ENCODE measurements at places on chromosomes 7 and 10. TPM values are rescaled to one million over a fixed set of nuclear protein-coding genes. Genes with fewer than 3 reads are reported as not detected.

Gene GATA3
- not detected for total RNA-seq

Gene OPALIN
- not detected for total RNA-seq

Gene VSTM4
- total RNA-seq: 1.2 TPM

Gene CALY
- 1.6 TPM for total RNA-seq

Gene CTAGE4
- 1.1 TPM for total RNA-seq

Gene LRRC61
- 14.3 TPM for total RNA-seq

Gene LRRN3
- 2.4 TPM for total RNA-seq

Gene CHAT
- not detected for total RNA-seq

- H3K27me3 ChIP-seq: peaks cover 5% of the 10 kb centered on the region
- peaks cover 26% of the 10 kb centered on the region for H3K36me3 ChIP-seq
- peaks cover 16% of the 10 kb centered on the region for H3K4me1 ChIP-seq
- no peak for DNase-seq
- H3K27ac ChIP-seq: no peak overlapping the region
- H3K4me3 ChIP-seq: peak overlapping the region; percentile 77
Measured at GRCh38 chr10:119031496-119032059, 2.1 kb downstream of the NANOS1 start.

- H3K4me3 ChIP-seq: no peak overlapping the region
- no peaks in the 10 kb centered on the region for H3K27me3 ChIP-seq
- no peak for DNase-seq
- H3K4me1 ChIP-seq: peaks cover 8% of the 10 kb centered on the region
- no peaks in the 10 kb centered on the region for H3K36me3 ChIP-seq
Measured at GRCh38 chr7:116353647-116354046, 143.3 kb downstream of the TES start.

- no peak overlapping the region for H3K4me3 ChIP-seq
- H3K27me3 ChIP-seq: no peaks in the 10 kb centered on the region
- no peak for DNase-seq
- H3K27ac ChIP-seq: no peak overlapping the region
- no peaks in the 10 kb centered on the region for H3K4me1 ChIP-seq
Measured at GRCh38 chr10:15322356-15322755, 48.7 kb downstream of the FAM171A1 start.

DNA sequence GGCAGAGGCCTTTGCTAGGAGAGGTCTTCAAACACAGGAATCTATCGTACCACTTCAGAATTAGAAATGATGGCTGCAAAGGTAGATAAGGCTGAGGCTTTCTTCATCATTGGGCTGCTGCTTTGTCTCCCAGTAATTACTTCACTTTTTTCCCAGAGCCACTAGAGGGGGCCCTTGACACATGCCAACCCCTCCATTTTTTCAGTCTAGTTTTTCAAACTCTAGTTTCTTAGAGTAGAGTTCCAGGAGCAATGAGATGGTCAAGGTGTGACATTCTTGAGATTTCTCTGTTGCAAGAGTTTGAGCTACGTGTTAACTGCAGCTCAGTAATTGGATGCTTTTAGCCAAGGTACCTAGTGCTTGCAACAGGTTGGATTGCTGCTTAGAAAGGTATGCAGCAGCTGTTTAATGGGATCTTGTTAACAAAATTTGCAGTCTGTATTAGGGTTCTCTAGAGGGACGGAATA is 33.8 kb upstream of the RBM20 start:
- H3K4me1 ChIP-seq: peaks cover 11% of the 10 kb centered on the region
- DNase-seq: peak; percentile 70
- H3K27me3 ChIP-seq: no peaks in the 10 kb centered on the region
- H3K36me3 ChIP-seq: peaks cover 7% of the 10 kb centered on the region
- H3K27ac ChIP-seq: no peak overlapping the region
- H3K4me3 ChIP-seq: no peak overlapping the region

- no peak overlapping the region for H3K4me3 ChIP-seq
- H3K27me3 ChIP-seq: no peaks in the 10 kb centered on the region
- H3K27ac ChIP-seq: no peak overlapping the region
- no peaks in the 10 kb centered on the region for H3K4me1 ChIP-seq
- DNase-seq: no peak
Measured at GRCh38 chr7:153065051-153065450, 305.5 kb downstream of the ACTR3B start.

DNA sequence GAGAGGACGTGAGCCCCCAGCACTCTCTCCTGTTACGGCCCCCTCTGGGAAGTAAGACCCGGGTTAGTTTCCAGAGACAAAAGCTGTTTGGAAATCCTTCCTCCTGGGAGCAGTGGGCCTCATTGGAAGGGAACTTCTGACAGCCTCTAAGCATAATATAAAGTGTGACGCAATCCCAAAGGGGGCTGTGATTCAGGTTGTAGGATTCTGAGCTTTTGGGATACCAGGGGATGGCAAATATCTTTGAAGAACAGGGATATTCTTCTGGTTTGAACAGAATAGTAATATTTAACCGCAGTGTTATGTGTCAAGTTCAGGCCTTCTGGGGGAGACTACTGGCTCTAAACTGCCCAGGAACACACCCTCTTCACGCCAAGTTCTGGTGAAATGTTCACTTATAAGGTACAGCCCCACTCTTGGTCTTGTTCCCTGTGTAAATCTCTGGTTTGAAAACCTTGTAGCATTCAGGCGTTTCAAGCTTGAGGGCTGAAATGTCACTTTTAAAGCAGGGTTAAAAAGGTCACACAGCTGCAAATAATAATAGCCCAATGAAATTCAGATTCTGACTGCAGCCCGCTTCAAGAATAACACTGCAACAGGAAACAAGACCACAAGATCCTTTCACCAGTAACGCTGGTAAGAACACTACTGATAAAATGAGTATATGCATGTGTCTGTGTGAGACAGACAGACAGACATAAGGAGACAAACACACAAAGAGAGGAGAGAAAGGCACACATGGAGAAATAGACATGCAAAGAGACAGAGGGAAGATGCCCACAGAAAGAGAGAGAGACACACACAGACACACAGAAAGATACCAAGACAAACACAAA is 69.0 kb downstream of the CREB5 start:
- H3K36me3 ChIP-seq: no peaks in the 10 kb centered on the region
- DNase-seq: peak; percentile 59
- peaks cover 52% of the 10 kb centered on the region for H3K4me1 ChIP-seq
- H3K27ac ChIP-seq: no peak overlapping the region
- H3K27me3 ChIP-seq: no peaks in the 10 kb centered on the region

GRCh38 chr10:37801557-37801956 is 55.9 kb downstream of the ZNF248 start:
- H3K4me3 ChIP-seq: no peak overlapping the region
- no peaks in the 10 kb centered on the region for H3K4me1 ChIP-seq
- H3K27me3 ChIP-seq: no peaks in the 10 kb centered on the region
- no peaks in the 10 kb centered on the region for H3K36me3 ChIP-seq

DNA sequence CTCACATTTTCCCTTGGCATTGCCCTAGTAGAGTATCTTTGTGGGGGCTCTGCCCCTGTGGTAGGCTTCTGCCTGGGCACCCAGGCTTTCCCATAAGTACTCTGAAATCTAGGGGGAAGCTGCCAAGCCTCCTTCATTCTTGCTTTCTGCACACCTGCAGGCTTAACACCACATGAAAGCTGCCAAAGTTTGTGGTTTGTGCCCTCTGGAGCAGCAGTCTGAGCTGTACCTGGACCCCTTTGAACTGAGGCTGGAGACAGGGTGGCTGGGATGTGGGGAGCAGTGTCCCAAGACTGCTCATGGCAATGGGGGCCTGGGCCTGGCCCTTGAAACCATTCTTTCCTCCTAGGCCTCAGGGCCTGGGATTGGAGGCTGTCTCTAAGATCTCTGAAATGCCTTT is 35.0 kb upstream of the TMEM273 start:
- no peak for DNase-seq
- H3K4me1 ChIP-seq: no peaks in the 10 kb centered on the region
- H3K36me3 ChIP-seq: no peaks in the 10 kb centered on the region
- no peak overlapping the region for H3K4me3 ChIP-seq
- H3K27me3 ChIP-seq: no peaks in the 10 kb centered on the region

DNA sequence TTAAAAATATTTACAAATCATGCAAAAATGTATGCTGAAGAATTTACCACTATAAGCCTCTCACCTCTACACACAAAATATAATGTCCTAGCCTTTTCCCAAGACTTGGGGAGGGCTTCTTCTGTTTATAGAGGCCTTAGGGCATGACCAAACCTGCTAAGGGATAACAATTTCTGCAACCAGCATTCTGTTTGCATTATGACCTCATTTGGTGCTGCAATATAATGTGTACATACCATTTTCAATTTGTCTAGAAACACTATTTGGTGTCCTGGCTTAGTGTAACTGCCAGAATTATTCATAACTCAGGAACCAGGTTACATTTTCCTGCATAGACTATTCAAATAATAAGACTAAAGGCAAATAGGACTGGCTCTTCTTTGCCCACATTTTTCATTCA is 446.6 kb upstream of the SORCS1 start:
- H3K4me1 ChIP-seq: no peaks in the 10 kb centered on the region
- H3K27me3 ChIP-seq: no peaks in the 10 kb centered on the region
- H3K27ac ChIP-seq: no peak overlapping the region
- H3K4me3 ChIP-seq: no peak overlapping the region
- DNase-seq: no peak

DNA sequence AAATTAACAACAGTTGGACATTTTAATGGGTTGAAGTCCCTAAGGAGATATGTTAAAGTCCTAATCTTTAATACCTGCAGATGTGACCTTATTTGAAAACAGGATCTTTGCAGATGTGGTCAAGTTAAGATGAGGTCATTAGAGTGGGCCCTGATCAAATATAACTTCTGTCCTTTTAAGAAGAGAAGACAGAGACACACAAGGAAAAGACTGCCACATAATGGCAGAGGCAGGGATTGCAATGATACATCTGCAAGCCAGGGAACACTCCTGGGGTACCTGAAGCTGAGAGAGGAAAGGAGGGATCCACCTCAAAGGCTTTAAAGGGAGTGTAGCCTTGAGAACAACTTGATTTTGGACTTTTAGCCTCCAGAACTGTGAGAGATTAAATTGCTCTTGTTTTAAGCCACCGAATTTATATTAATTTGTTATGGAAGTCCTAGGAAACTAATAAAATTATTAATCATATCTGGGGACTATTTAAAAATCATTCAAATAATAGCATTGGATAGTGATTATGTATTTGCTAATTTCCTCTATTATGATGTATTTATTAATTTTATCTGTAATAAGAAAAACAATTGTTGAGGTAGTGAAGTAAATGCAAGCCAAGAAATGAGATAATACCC is 700.0 kb upstream of the PCDH15 start:
- H3K36me3 ChIP-seq: no peaks in the 10 kb centered on the region
- no peak overlapping the region for H3K27ac ChIP-seq
- DNase-seq: peak; percentile 62

DNA sequence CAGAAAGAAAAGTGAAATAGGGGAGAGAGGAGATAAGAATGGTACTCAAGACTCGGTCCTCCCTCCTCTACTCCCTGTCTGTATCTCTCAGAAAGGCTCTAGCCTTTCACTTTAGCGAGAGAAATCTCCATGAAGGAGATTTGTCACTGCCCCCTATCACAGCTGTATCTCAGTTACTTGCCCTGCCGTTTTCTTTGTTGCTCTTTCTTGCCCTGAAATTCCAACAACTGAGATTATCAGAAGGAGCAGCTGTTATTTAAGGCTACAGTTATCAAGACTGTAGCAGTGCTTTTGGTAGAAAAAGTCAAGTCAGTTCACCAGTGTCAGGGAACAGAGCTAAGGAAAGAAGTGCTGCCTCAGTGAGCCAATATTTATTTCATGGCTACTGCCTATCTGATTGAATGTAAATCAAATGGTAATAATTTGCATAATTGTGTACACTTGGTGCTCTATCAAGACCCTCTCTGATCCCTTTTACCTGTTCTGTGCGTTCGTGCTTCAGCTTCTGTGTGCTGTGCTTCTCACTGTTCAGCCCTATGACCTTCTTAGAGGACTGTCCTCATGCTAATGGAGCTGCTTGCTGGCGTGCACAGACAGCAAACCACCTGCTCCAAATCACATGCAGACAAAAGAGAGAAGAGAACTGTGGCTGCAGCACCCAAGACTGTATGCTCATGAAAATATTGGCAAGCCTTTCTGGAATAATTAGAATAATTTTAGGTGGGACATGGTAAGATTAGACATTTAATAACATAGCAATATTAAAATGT is 180.2 kb upstream of the FAM3C start:
- no peak overlapping the region for H3K4me3 ChIP-seq
- no peak overlapping the region for H3K27ac ChIP-seq
- peak; percentile 14 for DNase-seq
- no peaks in the 10 kb centered on the region for H3K27me3 ChIP-seq

DNA sequence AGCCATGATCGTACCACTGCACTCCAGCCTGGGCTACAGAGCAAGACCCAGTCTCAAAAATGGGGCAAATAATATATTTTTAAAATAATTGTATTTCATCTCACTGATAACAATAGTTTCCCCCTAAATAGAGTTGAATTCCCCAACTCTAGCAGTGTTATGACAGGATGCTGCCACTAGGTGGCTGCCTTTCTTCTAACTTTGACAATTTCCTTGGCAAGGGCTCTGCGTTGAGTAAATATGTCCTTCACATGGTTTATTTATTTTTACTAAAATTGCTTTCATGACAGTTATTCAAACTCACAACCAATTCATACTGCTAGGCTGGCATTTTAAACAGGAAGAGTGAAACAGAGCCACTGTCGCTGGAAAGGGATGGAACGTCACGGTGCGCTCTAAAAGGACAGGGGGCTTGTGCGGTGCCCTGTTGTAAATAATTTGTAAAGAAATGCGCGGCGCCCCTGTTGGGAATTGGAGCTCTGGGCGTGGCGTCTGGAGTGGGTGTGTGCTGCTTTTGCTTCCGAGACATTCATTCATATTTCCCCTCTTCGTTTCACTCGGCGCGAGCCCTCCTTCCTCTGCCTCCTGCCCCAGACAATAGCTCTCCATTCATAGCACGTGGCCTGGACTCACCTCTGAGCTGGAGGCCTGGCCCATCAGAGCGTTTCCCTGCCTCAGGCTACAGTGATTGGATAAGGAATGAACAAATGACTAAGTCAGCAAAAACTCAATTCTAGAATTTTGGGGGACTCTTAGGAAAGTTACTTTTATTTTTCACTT is 20.5 kb upstream of the PITRM1 start:
- no peak overlapping the region for H3K4me3 ChIP-seq
- DNase-seq: peak; percentile 64
- peaks cover 6% of the 10 kb centered on the region for H3K27me3 ChIP-seq
- peaks cover 5% of the 10 kb centered on the region for H3K4me1 ChIP-seq
- no peak overlapping the region for H3K27ac ChIP-seq

GRCh38 chr10:92880233-92880861 is 32.0 kb downstream of the EXOC6 start:
- H3K27me3 ChIP-seq: no peaks in the 10 kb centered on the region
- no peaks in the 10 kb centered on the region for H3K4me1 ChIP-seq
- H3K4me3 ChIP-seq: no peak overlapping the region

- H3K27ac ChIP-seq: no peak overlapping the region
- no peak overlapping the region for H3K4me3 ChIP-seq
- no peaks in the 10 kb centered on the region for H3K4me1 ChIP-seq
- no peak for DNase-seq
- no peaks in the 10 kb centered on the region for H3K36me3 ChIP-seq
- H3K27me3 ChIP-seq: no peaks in the 10 kb centered on the region
Measured at GRCh38 chr10:14282276-14282675, 48.4 kb downstream of the FRMD4A start.

DNA sequence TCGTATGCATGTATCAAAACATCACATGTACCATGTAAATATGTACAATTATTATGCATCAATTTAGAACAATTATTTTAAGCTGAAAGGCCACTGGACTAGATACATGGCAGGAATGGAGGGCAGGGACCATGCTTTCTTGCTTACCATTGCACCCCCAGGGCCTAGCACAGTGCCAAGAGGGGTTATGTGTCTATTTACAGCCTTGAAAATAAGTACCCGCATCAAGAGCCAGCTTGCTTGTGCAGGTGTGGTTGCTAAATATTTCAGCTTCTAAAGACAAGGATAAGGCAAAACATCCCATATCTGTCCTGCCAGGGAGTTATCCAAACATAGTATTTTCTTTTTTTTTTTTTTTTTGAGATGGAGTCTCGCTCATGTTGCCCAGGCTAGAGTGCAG is 14.7 kb upstream of the OAT start:
- H3K36me3 ChIP-seq: no peaks in the 10 kb centered on the region
- H3K4me1 ChIP-seq: no peaks in the 10 kb centered on the region
- no peak overlapping the region for H3K4me3 ChIP-seq
- H3K27me3 ChIP-seq: no peaks in the 10 kb centered on the region
- DNase-seq: no peak
